ENCODE measurements at places on chromosomes 12 and 14.

DNA sequence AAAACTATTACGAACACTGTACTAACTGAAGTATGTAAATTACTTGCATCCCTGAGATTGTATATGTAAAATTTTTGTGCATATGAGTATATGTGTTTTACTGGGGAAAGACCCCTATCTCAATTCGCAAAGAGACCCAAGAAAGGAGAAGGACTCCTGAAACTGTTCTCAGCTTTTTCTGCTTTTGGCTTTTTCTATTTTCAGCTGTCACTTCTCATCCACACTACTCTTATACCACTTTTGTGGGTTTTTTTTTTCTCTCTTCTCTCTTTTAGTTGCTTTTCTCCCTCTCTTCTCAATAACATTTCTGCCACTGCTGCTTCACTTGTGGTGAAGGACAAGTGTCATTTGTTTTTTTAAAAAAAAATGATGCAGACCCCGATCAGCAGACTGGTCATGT, 39.8 kb downstream of the NIN start:
- DNase-seq = no peak

GRCh38 chr12:117582135-117582784, 220.8 kb upstream of the NOS1 start:
- no peak for DNase-seq

DNA sequence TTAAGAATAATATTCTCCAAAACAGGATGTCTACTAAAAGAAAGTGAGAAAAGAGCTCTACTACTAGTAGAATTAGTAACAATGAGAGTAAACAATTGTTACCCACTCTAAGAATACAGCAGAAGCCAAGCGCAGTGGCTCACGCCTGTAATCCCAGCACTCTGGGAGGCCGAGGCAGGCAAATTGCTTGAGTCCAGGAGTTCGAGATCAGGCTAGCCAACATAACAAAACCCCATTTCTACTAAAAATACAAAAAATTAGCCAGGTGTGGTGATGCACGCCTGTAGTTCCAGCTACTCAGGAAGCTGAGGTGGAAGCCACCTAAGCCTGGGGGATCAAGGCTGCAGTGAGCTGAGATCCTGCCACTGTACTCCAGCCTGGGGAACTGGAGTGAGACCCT, 4.7 kb downstream of the DNAJC14 start:
- no peak for DNase-seq

GRCh38 chr12:92717202-92717601, 14.4 kb downstream of the PLEKHG7 start:
- no peak for DNase-seq

- no peak for DNase-seq
Measured at GRCh38 chr14:56122301-56122700, 4.1 kb downstream of the PELI2 start.

DNA sequence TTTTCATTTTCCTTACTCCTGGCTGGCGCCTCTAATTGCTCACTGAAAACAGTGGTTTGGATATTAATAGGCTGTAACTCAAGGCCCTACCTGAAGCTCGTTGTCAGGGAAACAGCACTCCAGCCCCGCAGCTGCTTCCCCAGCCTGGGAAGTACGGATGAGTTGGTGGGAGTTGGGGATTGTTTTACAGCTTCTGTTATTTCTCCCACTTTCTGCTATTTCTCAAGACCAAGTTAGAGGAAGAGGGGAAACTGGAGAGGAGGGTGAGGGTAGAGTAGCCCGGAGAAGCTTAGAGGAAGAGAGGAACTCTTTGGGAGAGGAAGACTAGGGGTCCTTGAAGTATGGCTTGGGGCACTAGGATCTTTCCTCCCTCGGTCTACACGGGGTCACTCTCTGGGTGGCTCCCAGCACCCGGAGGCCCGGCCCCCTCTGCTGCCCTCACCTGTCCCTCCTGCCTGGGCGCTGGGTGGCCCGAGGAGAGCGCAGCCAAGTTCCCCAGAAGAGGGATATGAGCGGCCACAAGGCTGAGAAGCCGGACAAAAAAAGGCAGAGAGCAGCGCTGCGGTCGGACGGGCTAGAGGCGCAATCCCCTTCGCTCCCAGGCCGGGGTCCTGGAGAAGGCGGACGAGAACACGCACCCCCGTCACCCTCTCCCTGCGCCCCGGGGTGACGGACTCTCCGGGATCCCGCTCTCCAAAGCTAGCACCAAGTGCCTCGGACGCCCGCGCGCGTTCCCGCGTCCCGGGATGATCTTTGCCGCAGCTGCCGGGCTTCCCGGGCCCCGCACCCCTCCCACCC, 671 bp downstream of the SPTB start:
- no peak for DNase-seq
